Activated T-helper 2 cell treated with anti-CD3 and anti-CD28 coated beads, Interferon-gamma antibody, Interleukin-2, Interleukin-4, amounts not matched to agents 10 μg/mL and 5 μg/mL and 100 μg/mL, durations not matched to agents 14 hours and 24 hours and 36 hours (primary cell): ENCODE measurements at places on chromosomes 11 and 22.

DNA sequence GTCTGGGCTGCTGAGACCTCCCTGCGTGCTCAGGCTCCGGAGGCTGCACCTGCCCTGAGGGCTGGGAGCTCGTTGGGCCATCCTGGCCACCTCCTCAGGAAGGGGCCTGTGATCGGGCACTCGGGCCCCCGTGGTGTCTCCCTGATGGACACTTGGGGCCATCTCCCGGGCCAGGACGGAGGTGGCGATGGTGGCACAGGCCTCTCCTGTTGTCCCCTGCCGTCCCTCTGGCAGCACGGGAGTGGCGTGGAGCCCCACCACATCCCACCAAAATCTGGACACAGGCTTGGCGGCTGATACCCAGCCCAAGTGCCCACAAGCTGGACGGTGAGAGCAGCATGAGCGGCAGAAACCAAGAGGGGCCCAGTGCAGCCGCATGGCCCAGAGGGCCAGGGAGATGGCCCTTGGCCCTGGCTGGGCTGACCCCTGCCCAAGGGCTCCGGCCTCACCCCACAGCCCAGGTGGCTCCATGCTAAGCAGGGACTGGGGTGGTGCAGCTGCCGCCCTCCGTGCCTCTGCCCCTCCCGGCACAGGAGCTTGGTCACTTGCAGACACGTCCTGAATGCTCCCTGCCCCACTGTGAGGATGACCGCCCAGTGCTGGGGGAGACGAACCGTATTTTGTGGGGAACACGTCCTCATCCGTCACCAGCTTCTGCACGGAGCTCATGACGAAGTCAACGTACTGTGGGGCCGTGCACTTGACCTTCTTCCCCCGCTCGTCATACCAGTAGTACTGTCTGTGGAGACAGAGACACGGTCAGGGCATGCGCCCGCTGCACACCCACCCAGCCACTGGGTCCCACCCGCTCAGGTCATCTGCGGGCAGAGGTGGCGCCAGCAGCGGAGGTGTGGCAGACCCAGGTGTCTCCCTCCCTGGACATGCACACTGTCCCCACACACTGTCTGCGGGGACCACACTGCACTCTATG lies 15.6 kb downstream of the MOB2 start:
- DNase-seq = no peak

- DNase-seq = no peak
Observed at GRCh38 chr11:107722662-107723061, 10.8 kb upstream of the SLN start.

DNA sequence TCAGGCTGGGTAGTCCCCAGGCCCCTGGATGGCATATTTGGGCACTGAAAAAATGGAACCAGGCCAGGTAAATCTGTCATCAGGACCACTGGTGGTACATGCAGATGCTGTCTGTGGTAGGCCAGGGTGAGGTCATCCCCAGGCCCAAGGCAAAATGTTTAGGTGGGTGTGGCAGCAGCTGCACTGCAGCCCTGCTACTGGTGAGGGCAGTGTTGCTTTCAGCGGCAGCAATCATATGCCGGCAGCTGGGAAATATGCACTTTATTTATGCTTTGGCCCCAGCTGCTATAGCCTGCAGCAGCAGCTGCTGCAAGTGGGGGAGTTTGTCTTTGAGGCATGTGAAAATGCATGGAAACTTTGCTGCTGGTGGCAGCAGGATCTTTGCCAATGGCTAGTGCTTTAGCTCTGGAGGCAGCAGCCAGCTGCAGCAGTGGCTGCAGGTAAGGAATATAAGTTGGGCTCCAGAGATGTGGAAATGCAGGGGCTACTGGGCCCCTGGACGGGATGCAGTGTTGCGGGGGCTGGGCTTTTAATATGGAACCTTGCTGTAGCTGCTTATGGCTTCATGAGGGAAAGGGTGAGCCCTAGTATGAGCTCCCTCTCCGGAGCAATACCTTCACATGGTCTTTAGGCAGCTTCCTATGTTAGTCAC lies 365.7 kb upstream of the CADM1 start:
- DNase-seq = peak; percentile 29

GRCh38 chr11:77410076-77410827 lies 63.6 kb downstream of the PAK1 start:
- no peak for DNase-seq

DNA sequence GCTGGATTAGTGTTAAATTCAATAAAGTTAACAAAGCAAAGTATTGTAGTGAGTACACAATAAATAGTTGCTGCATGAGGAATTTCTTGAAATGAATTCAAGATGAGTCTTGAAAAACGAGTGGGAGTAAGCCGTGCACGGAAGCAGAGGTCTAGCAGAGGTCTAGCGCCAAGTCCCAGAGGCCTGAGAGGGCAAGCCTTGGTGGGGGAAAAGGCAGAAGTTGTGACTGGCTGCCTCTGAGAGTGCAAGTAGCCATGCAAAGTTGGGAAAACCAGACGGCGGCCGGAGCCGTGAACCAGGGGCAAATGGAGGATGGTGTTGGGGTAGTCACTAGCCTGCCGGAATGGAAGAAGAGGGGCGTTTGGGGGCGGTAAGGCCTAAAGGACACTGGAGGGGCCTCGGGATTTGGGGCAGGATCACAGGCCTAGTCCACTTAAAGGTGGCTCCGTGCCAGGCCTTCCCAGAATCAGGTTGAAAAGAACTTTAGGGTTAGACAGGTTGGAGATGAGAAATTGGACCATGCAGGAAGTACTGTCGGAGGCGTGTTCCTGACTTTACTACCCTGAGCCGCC lies 379 bp upstream of the SLC3A2 start:
- DNase-seq = no peak

DNA sequence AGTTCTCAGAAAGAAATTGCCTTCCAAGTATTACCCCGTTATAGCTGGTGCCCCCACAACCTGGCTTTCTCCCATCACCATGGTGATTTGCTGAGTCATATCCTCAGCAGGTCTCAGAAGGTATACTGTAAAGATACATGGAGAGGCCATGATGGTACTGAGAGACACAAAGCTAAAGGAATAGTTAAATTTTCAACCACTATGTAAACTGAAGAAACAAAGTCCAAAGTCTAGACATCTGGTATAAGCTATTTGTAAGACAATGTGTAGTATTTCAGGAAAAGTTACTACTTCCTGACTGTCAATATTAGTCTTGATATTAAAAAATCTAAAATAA lies 377.1 kb downstream of the DCDC1 start:
- DNase-seq = no peak

DNA sequence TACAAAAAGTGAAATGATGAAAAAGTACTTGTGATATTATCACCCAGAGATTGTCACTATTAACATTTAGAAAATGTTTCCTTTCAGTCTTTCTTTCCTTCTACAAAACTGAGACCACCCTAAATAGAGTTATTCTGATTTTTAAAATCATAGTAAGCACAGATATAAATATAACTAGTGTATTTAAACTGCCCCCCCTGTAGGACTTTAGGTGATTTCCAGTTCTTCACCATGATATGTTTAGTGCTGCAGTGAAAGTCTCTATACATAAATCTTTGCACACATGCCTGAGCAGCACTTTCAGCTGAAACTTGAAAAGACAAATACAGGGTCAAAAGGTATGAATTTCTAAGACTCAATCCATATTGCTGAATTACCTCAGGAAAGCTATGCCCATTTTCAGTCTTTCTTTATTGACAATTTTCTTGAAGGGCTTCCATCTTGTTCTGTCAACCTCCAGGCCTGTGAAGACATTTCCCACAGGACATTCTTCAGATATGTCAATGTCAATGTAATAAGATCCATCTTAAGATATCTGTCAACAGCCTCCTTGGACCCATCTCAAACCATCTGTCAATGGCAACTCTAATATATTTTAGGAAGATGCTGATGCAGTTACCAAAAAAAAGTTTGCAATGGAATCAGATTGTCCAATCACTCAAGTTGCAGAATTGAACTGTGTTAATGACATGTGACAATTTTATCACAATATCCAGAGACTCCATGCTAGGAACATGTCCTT lies 30.8 kb upstream of the LDLRAD3 start:
- DNase-seq = no peak

DNA sequence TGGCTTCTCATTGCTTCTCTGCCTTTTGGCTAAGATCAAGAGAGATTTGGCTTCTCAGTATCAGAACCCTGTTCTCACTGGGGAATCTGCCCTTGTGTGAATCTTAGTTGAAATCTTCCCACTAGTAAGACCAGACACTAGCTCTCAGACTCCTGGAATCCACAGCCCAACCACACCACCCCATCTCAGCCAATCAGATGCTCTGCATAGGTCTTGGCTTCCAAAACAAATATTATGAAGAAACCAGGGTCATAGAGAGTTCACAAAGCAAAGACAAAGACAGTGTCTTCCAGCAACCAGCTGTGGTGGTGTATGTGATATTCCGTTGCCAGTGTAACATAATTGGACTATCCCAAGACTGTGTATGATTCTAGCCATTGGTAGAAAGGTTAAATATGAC lies 5.4 kb downstream of the OR8B12 start:
- no peak for DNase-seq

- DNase-seq = no peak
Observed at GRCh38 chr11:76267556-76267955, 61.3 kb upstream of the WNT11 start.

DNA sequence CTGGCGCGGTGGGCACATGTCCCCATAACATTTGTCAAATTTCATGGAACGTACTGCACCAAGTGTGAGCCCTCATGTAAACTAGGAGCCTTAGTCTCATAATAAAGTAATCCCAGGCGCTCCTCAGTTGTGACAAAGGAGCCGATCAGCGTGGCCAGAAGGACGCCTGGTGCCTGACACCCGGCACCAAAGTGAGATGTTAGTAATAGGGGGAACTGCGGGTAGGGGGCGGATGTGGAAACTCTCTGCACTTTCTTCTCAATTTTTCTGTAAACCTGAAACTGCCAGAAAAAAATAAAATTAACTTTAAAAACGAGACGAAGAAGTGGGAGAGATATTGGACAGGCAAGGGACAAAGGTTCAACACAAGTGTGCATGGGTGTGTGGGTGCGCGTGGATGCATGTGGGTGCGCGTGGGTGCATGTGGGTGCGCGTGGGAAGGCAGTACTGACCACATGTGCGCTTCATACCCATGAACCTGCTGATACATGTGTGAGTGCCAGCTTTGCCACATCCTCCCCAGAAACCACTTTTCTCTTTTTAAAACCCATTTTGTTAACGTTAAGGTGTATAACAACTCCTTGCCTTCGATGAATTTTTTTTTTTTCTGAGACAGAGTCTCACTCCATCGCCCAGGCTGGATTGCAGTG lies 55.4 kb upstream of the LINC01488 start:
- DNase-seq = no peak

- no peak for DNase-seq
Observed at GRCh38 chr11:7485186-7486097, at the start of gene OLFML1. TSS of gene OLFML1 (plus strand) at chr11:7485506. CDS start at chr11:7485876, 370 bp downstream.

DNA sequence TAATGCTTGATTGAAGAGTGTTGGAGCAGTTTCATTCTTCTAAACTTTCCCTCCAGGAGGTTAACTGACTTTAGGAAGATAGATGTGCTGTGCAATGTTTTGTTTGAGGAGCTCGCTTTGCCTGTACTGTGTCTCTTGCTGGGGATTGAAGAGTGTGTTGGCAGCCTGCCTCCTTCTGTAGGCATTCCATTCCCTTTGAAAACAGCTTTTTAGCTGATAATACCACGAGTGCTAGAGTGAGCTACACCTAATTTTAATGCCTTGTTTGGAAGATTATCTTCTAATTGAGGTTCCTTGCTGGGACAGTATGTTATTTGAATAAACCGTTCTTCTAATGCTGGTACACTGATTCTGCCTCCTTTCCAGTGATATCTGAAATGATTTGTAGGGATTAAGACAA lies 7.2 kb downstream of the DDX10 start:
- no peak for DNase-seq

- no peak for DNase-seq
Observed at GRCh38 chr11:25981998-25982397, 349.9 kb upstream of the ANO3 start.
